Stimulated activated CD8-positive, alpha-beta memory T cell treated with anti-CD3 and anti-CD28 coated beads, Interleukin-15, amount 100 ng/mL, for 4 hours (primary cell): ENCODE measurements at places on chromosomes 2 and 18.

DNA sequence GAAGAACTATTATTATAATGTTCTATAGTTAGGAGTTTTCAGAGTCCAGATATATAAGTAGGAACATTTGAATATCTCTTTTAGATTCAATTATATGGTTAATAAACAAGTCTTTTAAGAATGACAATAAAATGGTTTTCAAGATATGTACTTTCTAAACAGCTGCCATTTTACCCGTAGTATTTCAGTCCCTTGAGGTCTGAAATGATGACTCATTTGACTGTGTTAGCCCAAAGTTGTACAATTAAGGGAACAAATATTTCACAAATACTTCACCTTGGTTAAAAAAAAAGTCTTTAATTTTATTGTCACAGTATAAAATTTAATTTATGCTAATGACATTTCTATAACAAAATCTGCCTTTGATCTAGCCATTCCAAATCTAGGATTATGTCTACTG, 91.6 kb upstream of the TANK start:
- no peak for DNase-seq

DNA sequence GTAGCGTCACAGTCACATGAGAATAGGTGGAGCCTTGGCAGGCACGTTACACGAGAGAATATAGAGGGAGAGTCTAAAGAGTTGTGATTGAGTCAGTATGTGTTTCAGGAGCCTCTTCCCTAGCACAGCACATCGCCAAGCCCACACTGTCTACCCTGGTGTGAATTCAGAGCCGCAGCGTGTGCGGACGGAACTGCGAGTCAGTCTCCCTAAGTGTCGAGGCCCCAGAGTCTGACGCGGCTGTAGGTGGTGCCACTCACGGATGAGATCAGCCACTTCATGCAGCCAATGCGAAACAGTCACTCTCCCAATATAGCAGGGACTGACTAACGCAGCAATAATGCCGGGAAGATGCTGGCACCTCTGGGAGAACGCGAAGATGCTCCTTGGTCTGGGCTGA, 587.3 kb upstream of the ID2 start:
- DNase-seq = no peak

DNA sequence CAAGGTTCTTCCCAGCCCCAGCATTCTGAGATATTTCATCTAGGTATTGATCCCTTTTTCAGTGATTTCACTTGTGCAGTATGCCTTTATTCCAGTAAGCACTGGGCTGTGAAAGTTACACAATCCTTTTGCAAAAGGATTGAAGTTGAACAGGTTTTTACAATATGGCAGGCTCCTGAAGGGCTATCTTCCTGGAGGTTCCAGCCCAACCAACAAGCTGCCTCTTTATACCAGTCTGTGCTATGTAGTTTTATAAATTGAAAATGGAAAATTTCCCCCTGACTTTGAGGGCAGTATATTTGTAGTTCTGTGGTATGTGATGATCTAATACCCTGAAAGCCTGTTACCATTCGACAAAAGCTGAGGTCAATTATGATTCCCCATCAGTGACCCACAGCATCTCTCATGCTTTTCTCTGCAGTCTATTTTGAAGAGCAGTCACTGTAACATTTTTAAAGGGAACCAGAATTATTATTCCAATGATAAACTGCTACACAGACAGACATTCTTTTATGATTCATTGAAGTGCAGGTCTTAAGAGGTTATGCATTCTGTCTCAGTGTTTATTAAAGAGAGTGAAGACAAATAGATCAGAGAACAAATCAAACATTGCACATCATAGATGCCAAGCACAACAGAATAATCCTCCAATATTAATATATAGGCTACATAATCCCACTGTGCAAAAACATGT, 35.2 kb upstream of the STPG4 start:
- DNase-seq = no peak

DNA sequence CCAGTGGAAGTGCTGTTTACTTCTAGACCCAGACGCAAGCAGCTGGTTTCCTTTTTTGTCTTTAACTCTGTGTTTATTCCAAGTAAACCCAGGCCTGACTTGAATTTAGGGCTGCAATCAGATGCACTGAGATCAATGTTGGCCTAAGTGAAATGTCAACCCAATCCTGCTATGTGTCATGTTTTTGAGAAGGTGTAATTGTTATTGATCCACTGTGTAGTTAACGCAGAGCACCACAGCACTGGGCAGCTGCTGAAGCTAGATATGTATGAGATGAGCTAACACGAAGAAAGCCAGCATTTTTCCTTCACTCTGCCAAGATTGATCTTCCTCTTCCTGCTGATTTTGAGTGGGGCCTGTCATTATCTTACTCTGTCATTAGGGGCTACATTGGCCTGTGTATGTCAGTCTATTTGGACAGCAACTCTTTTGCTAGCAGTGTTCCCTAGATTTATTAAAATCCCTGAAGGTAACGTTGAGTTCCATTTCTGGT, 18.9 kb upstream of the DLX1 start:
- DNase-seq = no peak

GRCh38 chr2:173860082-173860481, 105.1 kb downstream of the SP3 start:
- no peak for DNase-seq

- no peak for DNase-seq
Measured at GRCh38 chr2:129320288-129320687, 659.2 kb upstream of the RAB6C start.

DNA sequence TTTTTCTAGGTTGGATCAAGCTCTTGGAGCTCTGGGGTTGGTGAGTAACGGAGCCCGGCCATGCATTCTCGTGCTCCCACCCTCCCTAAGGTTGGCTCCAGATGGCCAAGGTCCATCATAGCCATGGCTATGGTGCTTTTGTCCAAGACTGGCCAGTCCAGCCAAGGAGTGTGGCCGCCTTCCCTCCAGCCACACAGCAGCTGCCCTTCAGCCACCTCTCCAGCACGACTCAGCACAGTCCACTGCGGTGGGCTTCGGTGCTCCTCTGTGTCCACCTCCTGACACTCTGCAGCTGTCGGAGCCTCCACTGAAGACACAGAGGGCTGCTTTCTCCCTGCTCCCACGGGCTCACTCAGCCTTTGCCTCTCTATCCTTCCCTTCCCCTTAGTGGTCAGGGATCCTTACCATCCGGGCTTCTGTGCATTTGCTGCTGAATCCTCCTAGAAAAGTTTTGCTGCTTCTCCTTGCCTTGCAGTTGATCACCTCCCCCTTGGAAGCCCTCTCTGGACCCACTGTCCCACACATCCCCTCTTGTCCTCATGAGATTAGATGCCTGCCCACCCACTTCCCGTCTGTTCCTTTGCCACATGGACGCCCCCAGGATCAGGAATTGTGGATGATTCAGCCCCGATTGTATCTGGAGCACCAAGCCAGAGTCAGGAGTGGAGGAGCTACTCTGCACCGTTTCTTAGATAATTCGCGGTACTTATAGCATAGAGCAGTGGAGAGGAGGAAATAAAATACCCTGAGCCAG, 177.1 kb upstream of the COPS8 start:
- no peak for DNase-seq

DNA sequence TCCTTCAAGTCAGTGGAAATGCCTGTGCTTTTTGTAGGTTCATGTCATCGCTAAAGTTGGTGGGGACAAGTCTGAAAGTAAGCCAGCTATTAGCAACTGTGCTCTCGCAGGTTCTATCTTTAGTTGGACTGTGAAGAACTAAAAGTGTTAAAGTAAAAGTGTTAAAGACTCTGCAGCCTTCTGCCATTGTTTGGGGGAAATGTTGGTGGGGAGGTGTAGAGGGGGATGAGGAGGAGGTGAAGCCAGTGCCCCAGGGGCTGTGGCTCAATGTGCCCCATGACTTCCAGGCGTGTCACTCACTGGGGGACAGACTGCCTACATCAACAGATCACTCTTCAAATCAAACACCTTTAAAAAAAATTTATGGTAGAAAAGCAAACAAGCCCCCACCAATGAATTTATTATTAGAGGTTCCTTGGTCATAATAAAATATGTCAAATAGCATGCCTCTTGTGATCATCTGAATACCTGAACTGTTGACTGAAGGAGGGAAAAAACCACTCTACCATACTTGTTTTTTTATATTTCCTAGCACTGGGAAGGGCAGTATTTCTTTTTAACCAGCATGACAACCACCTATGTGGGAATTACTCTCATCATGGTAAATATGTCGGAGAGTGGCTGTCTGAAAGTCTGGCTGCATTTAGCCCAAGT, 19.3 kb downstream of the TGFA start:
- no peak for DNase-seq

DNA sequence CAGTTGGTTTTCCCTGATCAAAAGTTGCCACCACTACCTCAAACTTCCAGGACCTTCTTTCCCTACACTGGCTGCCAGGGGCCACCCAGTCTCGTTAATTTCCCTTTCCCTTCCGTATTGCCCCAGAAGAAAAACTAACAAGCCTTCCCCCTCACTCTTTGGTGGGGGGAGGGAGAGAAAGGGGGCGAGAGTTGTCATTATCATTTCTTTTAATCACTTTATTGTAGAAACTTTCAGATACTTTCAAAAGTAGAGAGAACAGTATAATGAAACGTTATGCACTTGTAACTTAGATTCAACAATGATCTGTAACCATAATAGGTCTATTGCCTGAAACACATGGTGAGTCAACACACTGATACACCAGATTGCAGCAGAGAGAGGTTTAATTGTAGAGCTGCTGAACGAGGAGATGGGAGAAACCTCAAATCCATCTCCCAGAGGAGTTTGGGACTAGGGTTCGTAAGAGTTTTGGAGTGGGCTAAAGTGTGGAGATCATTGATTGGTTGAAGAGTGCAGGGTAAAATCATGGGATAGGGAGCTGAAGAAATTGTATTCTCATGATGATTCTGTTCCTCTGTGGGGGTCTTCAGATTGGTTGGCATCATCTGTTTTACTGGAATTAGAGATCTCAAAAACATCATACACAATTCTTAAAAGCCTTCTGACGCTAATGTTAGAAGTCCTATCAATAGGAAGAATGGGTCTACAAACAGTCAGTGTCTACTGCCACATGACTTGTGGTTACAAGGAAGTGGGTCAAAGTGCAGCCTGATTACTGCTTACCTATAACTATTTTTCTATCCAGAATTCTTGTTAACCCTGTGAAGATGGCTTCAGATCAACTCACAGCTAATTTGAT, 2.6 kb upstream of the RNF149 start:
- DNase-seq = no peak

- DNase-seq = no peak
Measured at GRCh38 chr2:3470166-3470651, 49.1 kb downstream of the ADI1 start.

DNA sequence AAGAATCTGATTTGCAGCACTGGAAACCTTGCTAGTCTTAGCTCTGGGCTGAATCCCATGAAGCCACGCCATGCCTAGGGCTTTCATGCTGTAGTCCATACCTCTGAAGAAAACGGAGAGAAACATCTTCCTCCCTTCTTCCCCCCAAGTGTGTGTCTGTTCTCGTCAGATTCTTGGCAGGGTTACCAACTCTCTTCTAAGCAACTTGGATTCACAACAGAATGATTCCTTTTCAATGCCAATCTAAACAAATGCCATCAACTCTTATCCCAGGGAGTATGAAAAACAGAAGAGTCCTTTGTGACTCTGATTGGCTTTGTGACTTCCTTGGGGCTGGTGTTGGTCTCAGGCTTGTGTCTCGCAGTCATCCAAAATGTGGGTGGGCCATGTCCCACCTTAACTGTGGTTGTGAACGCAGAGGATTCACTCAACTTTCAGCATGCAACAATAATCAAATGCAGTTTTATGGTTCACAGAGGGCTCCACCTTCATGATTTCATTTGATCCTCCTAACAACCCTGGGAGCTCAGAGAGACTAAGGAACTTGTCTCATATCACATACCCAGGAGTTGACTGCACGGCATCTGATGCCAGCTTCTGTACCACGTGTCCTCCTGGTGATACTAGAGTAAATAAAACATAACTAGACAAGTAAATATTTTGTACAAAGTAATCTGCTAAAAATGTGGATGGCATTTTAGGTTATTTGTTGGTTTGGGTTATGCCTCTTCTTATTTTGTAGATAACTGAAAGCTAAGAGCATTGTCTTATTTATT, 186.0 kb upstream of the TNP1 start:
- no peak for DNase-seq

- DNase-seq = no peak
Measured at GRCh38 chr2:178484245-178485041, 4.2 kb downstream of the PLEKHA3 start.

DNA sequence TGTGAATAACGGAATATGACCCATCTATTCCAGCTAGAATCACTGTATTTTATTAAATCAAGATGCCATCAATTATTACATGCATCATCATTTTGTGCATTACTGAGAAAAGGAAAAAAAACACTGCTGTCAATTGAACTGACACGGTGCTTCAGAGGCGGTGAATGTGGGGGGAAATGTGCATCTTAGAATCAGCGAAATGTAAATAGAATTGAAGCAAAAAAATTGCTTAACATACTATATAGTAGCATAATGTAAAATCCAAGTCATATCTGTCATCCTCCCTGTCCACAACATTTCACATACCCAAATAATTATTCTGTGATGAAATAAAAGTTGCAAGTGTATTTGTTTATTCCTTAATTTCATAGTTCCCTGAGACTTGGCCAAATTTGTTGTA, 84.6 kb downstream of the PRKRA start:
- no peak for DNase-seq

- DNase-seq = no peak
Measured at GRCh38 chr2:38619458-38620164, 16.9 kb upstream of the HNRNPLL start.

DNA sequence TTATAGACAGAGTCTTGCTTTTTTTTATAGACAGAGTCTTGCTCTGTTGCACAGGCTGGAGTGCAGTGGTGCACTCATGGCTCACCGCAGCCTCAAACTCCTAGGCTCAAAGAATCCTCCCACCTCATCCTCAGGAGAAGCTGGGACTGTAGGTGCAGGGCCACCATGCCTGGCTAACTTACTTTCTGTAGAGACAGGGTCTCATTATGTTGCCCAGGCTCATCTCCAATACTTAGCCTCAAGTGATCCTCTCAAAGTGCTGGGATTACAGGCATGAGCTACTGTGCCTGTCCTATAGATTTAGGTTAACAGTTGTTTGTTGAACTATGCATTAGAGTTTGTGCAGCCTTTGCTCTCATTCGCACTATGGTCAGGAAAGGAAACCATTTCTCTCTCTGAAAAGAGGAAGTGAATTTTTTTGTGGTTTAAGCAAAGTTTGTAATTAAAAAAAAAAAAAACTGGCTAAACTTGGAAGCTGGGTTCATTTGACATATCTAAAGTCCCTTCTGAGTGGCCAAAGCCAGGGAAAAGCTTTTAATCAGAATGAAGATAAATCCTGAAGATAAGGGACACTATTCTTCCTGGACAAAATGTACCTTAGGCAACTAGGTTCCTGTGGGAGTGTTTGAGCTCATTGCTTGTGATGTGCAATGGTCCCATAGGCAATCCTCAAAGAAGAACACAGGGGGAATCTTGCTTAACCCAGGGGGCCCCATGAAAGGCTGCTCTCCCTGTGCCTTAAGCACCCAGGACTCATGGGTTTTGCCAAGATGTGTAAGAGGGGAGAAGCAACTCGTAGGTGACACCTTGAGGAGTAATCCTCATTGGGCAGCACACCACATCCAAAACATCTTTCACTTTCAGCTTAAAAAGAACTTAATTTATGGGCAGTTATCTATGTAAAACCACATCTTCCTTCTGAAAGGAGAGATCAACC, 201.7 kb downstream of the MREG start:
- no peak for DNase-seq
